ENCODE measurements at places on chromosomes 7 and 10.

GRCh38 chr7:90841759-90842429, 245.8 kb downstream of the CDK14 start:
- DNase-seq, result no peak

DNA sequence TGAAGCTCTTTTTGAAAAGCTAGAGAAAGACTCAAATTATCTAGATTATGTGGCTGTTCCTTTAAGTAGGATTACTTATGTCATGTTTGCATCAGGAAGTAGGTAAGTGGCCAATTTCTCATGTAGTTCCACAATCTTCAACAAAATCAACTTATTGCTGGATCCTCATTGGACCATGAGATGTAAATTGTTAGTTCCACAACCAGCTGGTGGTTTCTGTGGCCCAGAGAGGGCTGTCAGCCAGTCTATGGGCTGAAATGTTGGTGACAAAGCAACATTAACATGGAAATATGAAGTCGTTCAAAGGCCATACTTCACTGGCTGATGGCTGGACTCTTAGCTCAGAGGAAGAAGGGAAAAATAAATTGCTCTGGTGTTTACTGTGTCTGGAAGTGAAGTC, 157.9 kb downstream of the PLXDC2 start:
- DNase-seq, result no peak

- no peak for DNase-seq
Measured at GRCh38 chr7:25431956-25432450, 203.7 kb upstream of the NPVF start.

DNA sequence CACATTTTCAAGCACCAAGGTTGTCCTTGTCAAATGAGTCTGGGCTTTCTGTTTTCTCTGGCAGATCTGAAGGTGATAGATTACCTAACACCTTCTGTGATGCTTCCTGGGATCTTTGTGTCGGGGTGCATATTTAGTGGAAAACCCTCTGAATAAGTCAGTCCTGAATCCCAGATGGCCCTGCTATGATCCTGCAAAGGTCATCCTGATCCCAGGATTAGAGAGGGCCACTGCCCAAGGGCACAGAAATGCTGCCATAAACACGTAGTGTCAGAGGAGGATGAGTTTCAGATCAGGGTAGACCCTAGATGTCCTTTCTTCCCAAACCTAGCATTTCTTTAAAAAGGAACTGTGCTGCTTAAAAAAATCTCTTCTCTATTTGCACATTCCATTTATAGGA, 19.0 kb downstream of the AGR2 start:
- no peak for DNase-seq
